ENCODE measurements at places on chromosomes 13 and 19.

DNA sequence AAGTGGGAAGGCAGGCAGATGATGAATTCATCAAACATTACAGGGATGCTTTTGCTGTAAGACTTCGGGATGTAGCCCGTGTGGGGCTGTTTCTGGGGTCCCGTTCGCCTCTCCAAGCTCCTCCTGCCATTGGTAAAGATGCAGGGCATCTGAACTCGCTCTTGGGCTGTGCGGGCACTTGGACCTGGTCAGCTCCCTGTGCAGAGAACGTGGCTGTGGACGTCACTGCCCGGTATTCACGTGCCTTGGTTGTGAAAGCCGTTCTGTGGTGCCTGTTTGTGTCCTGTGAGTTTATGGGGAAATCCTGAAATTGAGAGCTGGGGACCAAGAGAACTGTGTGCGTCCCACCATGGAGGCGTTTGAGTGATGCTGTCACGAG is 5.4 kb downstream of the TFDP1 start:
- DNase-seq: peak; percentile 2

- DNase-seq: no peak
Measured at GRCh38 chr13:20119960-20120359, 40.9 kb downstream of the GJA3 start.

DNA sequence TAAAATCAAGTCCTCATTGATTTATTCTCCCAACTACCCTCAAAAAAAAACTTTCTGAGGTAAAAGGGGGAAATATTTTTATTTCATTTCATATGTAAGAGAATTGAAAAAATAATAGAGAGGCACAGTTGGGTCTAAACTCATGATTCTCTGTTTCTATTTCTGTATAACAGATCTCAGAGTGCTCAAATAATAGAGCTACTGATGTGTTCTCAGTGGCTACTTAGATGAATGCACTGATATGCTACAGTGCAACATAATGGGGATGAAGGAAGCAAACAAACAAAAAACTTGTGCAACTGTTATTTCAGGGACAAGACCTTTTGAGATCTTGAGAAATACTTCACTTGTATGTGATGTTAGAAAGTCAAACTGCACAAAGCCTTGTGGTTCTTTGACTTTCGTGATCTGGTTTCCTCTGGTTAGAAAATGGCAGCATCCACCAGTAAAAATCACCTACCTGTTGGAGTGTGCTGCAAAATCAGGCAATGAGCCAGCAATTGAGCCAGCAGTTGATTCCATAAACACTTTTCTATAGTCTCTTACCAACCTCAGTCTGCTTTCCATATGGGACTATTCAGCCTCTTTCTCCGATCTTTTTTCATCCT is 9.7 kb upstream of the DACH1 start:
- DNase-seq: no peak

DNA sequence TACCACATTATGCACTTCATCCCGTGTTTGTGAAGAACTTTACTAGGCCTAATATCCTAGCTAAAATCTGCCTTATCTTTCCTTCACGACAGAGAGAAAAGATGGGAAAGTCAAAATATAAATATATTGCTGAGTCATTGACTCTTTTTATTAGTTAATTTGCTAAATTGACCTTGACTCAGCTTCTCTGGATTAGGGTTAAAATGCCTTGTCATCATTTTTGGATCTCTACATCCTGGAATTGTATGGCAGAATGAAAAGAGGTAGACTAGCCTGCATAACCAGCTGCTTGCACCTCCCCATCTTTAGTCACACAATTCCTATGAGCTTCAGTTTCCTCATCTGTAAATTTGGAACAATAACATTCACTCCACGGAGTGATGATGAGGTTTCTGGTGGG is 280.3 kb downstream of the DCT start:
- DNase-seq: no peak

GRCh38 chr13:62920159-62920558 is 1504.5 kb upstream of the PCDH20 start:
- no peak for DNase-seq

DNA sequence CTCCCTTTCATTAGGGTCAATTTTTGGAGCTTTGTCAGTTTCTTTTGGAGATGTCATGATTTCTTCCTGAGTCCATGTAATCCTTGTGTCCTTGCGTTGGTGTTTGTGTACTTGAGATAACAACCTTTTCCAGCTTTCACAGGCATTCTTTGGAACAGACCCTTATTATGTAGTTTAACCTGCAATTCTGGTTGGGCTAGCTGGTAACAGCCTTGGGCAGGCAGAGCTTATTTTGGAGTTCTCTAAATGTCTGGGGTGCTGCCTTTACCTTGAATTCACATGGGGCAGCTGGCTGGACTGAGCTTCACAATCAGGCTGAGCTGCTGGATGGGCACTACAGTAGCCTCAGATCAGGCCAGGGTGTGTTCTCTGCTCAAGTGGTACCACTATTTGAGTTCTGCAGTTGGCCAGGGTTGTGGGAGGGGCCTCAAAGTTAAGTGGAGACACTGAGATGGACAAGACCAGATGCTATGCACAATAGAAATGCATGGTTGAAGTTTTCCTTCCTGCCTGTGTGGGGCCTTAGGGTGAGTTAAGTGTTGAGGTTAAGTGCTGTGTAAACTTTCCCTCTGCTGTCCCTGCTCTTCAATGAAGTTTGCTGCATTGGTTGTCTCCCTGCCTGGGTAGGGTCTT is 277.3 kb downstream of the ATP8A2 start:
- no peak for DNase-seq

DNA sequence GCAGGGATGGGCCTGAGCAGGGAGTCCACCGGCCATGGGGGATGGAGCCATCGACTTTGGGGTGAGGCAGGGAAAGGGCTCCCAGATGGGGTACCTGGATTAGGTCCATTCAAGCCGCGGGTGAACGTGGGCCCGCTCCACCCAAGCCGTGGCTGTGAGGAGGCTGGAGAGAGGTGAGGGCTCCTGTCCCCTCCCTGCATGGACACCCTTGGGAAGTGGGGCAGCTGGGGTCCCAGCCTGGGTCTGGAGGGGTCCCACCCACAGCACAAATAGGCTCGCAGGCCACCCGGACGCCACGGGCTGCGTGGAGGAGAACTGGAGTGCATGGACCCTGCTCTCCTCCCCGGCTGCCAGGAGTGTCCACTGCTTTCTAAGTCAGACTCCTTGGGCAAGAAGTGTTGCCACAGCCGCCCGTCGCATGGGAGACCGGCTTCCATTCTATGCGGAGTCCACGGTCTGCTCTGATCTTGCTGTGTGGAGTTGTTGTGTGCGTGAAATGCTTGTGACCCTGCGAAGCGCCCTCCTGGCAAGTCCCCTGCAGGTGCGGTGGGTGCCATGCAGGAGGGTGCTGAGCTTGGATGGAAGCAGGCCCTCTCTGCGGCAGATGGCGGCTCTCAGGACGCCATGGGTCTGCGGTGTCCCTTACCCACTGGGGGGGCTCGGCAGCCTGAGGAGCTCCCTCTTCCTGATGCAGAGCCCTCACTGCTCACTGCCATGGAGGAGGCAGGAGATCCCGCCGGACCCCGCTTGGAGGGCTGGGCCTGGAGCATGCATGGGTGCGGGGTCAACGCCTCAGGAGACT is 2.0 kb downstream of the DAZAP1 start:
- DNase-seq: no peak

- no peak for DNase-seq
Measured at GRCh38 chr19:43331435-43332010, 22.0 kb upstream of the CD177 start.

DNA sequence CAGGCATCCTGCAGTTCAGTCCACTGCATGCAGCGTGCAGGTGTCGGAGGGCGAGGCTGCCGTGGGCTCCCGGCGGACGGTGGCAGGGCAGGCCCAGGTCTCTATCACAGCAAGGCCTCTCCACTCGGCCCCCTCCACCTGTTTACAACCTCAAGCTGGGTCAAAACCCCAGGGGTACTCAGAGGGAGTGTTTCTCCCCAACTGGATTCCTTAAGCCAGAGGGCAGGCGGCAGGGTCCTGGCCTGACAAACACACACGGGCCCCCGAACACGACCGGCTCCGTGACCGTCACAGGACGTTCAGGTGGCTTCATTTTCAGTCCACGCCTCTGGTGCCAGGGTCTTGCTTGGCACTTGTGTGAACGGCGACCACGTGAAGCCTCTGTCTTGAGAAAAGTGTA is 23.5 kb downstream of the RASA3 start:
- DNase-seq: no peak

- DNase-seq: no peak
Measured at GRCh38 chr13:113090806-113091205, 14.8 kb upstream of the F7 start.

- DNase-seq: no peak
Measured at GRCh38 chr13:39688278-39688677, 32.8 kb downstream of the COG6 start.

- DNase-seq: peak; percentile 64
Measured at GRCh38 chr19:17778251-17778967, 16.5 kb upstream of the B3GNT3 start.

GRCh38 chr19:43667876-43668405 is 2.0 kb downstream of the PLAUR start:
- peak; percentile 99 for DNase-seq

DNA sequence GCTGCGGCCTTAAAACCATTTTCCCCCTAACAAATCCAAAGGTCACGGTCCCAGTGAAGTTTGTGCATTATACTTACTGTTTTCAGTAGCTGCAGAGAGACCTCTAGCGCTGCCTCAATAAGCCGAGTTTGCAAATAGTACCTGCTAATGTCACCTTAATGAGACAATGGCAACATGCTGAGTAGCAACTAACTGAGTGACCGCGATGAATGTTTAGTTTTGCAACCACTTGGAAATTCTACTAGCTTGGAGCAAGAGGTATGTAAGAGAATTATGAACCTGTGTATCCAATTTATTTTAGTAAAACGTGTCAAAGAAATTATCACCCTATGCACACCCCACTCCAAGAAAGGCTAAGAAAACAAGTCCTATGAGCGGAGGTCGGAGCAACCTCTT is 1.2 kb downstream of the KPNA3 start:
- peak; percentile 45 for DNase-seq

- peak; percentile 7 for DNase-seq
Measured at GRCh38 chr13:51330791-51331190, 8.7 kb upstream of the SERPINE3 start.

GRCh38 chr13:28636069-28636468 is 22.9 kb upstream of the POMP start:
- no peak for DNase-seq

- DNase-seq: no peak
Measured at GRCh38 chr13:103156346-103156998, 90.3 kb upstream of the SLC10A2 start.

DNA sequence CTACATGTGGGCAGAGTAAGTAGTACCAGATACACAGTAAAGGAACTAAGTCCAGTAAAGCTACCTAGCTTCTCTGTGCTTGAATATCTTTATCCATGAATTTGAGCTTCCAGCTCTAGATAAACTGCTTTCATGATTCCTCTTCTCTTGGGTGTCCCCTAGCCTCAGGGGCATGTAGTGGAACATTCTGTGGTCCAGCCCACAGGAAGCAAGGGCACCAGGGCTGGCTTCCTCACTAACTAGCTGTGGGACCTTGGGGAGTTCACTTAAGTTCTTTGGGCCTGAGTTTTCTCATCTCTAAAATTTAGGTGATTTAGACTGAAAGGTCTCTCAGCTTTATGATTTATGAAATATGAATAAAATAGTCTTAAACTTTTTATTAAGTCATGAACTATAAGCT is 185.7 kb downstream of the KATNAL1 start:
- no peak for DNase-seq

GRCh38 chr13:88246239-88246638 is 575.1 kb downstream of the SLITRK5 start:
- DNase-seq: no peak
